ENCODE measurements at places on chromosomes 2 and 18. TPM values are rescaled to one million over a fixed set of nuclear protein-coding genes. Genes with fewer than 3 reads are reported as not detected.

Gene IL1B
- 2.7 TPM for total RNA-seq

Gene LRRC30
- not detected for total RNA-seq

Gene UGT1A10
- not detected for total RNA-seq

Gene CHN1
- total RNA-seq: 27.2 TPM

Gene DPP4
- 5.2 TPM for total RNA-seq

Gene FAP
- 12.0 TPM for total RNA-seq

Gene ERBB4
- 2.4 TPM for total RNA-seq

Gene BMP10
- not detected for total RNA-seq

Gene C1GALT1C1L
- total RNA-seq: 0.98 TPM
